ENCODE measurements at places on chromosomes 7 and 10.

GRCh38 chr10:11106621-11107374 is 89.1 kb downstream of the CELF2 start:
- DNase-seq, result no peak

DNA sequence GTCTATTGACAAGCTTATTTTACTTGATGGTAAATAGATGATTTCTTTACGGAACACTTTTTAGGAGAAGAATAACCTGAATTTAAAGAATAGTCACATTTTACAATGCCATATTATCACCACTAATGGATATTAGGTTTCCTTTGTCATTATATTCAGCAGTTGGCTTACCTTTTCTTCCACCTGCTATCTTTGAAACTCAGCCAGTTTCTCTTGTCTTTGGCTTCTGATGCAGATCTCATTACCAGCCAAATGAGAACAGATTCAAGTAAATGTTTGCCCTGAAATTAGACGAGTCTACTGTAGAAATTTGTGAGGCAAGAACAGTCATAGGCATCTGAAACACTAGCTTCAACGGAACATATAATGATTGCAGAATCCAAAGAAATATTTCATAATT is 85.5 kb upstream of the OIT3 start:
- no peak for DNase-seq

- DNase-seq, result no peak
These were observed 47.2 kb downstream of the APBB1IP start for GRCh38 chr10:26485150-26485941.

DNA sequence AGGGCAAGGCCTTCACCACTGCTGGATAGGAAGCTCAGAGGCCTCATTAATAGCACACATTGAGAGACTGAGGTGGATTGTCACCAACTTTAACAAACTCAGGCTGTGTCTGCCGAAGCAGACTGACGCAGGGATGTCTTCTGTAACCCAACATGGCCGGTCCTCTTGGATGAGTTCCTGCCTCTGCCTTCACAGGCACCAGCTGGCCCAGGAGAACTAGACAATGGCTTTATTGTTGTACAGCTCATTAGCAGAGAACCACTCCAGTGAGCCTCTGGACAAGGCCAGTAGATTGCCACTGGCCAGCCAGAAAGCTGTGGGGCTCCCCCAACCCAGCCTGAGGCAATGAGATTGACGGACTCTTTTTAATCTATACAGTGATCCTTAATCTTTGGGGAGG is 9.4 kb downstream of the NODAL start:
- DNase-seq, result no peak

DNA sequence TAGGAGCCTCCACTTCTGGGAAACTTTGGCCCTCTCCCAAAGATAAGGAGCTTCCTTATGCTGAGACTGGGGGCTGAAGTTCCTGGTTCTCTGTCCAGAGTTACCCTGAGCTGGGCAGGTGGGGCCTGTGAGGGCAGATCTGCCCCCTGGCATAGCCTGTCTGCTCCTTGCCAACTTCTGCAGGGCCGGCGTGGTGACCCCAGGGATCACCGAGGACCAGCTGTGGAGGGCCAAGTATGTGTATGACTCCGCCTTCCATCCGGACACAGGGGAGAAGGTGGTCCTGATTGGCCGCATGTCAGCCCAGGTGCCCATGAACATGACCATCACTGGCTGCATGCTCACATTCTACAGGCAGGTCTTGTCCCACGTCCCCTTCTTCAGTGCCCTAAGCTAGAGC is 4.3 kb downstream of the SFXN3 start:
- no peak for DNase-seq

DNA sequence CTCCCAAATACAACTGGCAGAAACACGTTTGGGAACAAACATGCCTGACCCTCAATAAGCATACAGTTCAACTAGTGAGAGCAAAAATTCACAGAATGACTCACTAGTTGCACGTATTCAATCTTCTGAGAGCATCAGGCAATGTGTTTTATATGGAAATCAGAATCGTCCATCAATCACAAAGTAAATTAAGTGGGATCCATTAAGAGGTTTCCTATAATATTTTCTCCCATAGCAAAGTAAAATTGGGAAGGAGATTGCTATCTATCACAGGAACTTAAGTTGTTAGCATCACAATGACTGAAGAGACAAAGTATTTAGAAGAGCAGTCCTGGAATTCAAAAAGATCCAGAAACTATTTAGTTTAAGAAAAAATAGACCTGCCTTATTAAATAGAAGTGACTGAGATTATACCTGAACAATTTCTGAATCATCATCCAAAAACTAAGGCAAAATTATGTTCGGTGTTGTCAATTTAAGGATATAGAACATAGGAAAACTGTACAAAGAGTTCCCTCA is 28.3 kb downstream of the INHBA start:
- DNase-seq, result no peak

- no peak for DNase-seq
These were observed at the start of gene AZGP1 for GRCh38 chr7:99975782-99976521. AZGP1 (minus strand) TSS chr7:99976031; CDS start chr7:99976020, 11 bp downstream.

- DNase-seq, result no peak
These were observed 60.3 kb downstream of the CPXM2 start for GRCh38 chr10:123831259-123831658.

- DNase-seq, result no peak
These were observed 234.7 kb downstream of the CAMK1D start for GRCh38 chr10:12583891-12584595.

- no peak for DNase-seq
These were observed 398.8 kb downstream of the TFEC start for GRCh38 chr7:115631782-115632181.

GRCh38 chr7:155507576-155507975 is 38.8 kb downstream of the CNPY1 start:
- no peak for DNase-seq

DNA sequence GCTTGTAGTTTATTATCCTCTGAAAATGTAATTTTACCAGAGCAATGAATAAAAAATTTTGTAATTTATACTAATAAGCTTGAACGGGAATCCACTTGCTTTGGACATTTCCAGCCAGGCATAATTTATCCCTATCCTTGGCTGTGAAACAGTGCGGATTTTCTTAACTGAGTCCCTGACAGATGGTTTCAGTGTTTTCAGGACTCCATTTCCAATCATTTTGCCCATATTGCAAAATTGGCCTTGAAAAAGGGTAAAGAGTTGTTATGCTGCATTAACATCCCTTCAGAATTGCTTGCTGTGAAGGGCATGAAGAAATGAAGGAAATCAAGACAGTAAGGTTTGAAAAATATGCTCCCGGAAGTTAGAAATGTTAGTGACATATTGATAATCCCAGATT is 57.7 kb downstream of the NXPH1 start:
- DNase-seq, result no peak

DNA sequence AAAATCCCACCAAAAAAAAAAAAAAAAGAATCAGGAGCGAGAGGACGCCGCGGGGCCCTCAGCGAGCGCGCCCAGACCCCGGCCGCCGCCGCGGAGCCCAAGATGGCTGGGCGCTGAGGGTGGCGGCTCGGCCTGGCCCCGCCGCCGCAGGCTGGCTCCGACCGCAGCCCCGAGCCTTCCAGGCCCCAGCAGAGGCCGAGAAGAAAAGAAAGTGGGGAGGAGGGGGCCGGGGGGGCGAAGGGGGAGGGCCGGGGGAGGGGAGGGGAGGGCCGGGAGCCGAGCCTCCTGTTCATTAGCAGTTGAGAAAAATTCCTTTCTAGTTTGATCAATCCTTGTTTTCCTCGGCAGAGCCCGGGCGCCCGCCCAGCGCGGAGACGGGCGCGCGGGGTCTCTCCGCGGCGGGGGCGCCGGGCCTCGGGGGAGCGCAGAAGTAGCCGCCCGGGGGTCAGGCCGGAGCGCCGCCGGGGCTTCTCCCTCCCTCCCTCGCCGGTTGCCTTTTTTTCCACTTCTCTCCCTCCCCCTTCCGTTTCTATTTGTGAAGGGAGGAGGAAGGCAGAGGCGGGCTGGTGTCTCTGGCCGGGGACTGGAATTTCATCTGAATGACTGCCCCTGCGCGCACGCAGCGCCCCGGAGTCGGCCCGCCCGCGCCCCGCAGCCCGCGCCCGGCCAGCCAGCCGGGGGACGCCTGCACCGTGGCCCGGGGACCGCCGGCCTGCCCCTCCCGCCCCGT is 778 bp upstream of the TRIM8 start:
- DNase-seq, result no peak

DNA sequence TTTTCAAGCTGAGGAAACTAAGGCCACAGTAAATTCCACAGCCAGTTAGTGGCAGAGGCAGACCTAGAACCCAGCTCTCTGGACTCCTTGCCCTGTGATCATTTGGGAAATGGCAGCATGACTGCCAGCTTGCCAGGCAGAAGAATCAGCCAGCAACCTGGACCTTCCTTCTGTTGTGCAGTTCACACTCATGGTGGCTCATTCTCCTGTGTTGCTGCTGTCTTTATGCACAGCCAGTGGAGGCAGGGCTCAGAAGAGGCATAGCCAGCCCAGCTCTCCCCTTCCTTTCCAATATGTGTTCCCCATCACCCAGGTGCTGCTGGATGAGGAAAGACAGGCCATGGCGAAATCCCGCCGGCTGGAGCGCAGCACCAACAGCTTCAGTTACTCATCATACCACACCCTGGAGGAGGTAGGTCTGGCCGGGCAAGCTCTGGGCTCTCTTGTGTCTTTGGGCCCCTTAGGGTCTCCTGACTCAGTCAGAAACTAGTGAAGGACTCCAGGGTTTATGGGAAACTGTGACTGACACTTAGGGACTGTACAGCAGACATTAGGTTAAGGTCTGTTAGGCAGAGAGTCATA is 14.8 kb downstream of the CPA5 start:
- no peak for DNase-seq

DNA sequence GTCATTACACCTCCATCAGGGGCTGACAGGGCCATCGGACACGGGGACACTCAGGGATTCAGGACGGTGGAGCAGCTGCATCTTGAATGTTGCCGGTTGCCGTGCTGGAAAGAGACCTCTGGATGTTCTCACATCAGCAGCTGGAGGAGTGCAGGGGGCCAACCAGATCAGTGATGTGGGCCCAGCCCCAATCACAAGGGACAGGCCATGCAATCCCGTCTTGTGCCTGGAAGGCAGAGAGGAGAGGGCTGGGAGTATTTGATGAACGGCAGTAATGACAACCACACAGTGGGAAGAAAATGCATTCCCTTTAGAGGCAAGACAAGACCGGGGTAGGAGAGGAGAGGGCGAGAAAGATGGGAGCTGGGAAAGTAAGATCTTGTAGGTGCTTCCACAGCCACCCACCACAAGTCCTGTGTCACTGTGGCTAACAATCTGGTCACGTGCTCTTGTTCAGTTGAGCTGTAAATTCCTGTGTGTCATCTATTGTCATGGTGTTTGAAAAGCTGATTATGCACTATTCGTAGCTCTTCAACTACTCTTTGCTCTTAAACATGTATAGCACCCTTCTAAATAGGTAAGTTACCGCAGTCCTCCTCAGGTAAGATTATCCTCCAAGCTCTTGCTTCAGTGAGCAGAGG is 85.9 kb upstream of the LEP start:
- DNase-seq, result no peak

- no peak for DNase-seq
These were observed 137.4 kb upstream of the AKR1E2 start for GRCh38 chr10:4688601-4689000.

DNA sequence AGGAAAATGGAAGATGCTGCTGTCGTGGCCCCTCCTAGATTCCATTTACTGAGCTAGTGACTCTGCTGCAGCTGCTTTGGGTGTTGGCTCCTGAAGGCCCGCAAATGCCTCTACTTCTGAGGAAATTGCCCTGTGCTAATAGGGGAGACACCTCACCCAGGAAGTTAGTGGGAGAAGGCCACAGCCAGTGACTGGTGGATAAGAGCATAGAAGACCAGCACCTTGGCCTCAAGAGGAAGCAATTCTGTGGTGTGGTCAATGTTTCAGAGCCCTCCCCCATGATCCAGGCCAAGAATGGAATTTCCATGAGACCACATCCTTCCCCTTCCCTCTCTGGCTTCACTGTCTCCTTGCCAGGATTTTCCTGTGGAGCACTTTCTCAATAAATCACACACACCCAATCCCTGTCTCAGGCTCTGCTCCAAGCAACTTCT is 25.0 kb upstream of the FZD1 start:
- DNase-seq, result no peak

GRCh38 chr10:3873728-3874461 is 88.9 kb upstream of the KLF6 start:
- no peak for DNase-seq

DNA sequence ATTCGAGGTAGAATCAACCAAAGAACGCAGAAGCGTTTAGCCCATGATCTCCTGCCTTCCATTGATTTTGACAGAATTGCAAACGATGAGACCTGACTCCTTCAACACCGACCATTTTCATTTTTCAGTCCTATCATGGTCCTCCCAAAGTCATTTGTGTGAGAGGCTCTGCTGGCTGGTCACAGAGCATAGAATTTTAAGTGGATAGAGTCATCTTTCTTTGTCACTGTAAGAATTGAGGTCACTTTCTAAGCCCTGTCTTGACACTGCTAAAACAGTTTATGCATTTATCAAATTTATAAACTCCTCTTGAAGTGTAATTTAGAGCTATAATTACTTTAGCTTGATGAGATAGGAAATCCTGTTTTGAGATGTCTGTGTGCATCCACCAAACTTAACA is 72.0 kb downstream of the UBE3C start:
- DNase-seq, result no peak

DNA sequence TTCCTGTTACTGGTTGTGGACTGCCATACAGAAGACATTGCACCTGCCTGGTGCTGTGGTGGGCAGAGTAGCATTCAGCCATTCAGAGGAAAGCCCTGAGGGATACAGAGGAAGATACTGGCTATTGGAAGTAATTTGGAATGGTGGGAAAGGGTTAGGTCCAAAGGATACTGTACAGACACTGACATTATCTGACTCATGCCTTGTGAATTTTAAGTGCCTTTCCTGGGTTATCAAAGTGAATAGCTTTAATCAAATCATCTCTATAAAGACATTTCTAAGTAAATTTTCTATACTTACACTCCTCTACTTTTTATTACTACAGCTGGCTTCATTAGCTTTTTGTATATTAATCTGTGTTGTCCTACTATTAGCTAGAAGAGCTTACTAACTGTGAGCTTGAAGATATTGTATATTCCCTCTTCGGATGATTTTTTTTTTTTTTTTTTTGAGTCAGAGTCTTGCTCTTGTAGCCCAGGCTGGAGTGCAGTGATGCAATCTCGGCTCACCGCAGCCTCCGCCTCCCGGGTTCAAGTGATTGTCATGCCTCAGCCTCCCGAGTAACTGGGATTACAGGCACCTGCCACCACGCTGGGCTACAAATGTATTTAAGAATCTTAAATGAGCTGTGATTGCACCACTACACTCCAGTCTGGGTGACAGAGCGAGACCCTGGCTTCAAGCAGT is 186.5 kb downstream of the ADK start:
- no peak for DNase-seq

GRCh38 chr7:99806839-99807478 is 20.9 kb upstream of the CYP3A43 start:
- DNase-seq, result no peak

- DNase-seq, result no peak
These were observed at the start of gene SLC29A4 for GRCh38 chr7:5282543-5283316. SLC29A4 (plus strand) TSS chr7:5282943; CDS start chr7:5287817, 4,874 bp downstream.

GRCh38 chr10:24645784-24646183 is 77.9 kb downstream of the ARHGAP21 start:
- no peak for DNase-seq
